Stimulated activated CD4-positive, alpha-beta T cell treated with anti-CD3 and anti-CD28 coated beads, Interleukin-4, amount 100 ng/mL, for 4 hours (primary cell): ENCODE measurements at places on chromosomes 7 and 10.
A peak's percentile ranks its signal among the peaks of the same experiment; 100 is the strongest.

- no peak for DNase-seq
Observed at GRCh38 chr10:51080311-51081006, 6.2 kb downstream of the PRKG1 start.

- no peak for DNase-seq
Observed at GRCh38 chr10:55141892-55142291, 340.9 kb upstream of the PCDH15 start.

- DNase-seq, result no peak
Observed at GRCh38 chr10:34374356-34375045, 440.6 kb downstream of the PARD3 start.

GRCh38 chr7:150875791-150876190 is 23.5 kb downstream of the AOC1 start:
- no peak for DNase-seq

DNA sequence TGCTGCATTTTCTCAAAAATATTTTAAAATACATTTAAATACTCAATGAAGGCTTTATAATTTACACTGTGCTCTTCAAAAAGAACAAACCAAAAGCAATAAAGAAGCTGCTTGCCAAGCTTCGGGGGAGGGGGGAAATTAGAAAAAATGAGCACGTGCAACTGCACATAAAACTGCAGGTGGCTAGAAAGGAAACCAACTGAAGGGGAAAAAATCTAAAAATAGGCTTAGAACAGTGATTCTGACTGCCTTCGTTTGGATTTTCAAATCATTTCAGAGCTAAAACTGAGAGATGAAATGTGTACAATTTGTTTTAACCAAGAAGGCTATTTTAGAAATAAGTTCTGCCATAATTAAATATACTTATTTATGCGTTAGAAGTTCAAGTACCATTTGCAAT is 61.4 kb downstream of the ABI1 start:
- no peak for DNase-seq

DNA sequence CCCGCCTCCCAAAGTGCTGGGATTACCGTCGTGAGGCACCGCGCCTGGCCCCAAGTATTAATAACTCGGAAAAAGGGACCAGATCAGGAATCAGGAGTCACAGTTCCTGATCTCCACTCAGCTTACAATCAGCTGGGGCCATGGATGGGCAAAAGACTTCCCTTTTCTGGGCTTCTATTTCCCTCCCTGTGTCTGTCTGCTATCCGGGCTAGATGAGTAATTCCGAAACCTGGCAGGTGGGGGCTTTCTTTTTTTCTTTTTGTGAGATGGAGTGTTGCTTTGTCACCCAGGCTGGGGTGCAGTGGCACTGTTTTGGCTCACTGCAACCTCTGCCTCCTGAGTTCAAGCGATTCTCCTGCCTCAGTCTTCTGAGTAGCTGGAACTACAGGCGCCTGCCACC is 11.6 kb downstream of the RPS24 start:
- no peak for DNase-seq

- peak; percentile 13 for DNase-seq
Observed at GRCh38 chr7:116671681-116672595, at the start of gene MET. Gene MET (plus strand): TSS chr7:116672196. CDS start chr7:116699085, 26,889 bp downstream.

GRCh38 chr7:128837521-128837921 is 7.3 kb downstream of the FLNC start:
- DNase-seq, result no peak

GRCh38 chr7:19106241-19107080 is 11.0 kb downstream of the TWIST1 start:
- DNase-seq, result no peak

DNA sequence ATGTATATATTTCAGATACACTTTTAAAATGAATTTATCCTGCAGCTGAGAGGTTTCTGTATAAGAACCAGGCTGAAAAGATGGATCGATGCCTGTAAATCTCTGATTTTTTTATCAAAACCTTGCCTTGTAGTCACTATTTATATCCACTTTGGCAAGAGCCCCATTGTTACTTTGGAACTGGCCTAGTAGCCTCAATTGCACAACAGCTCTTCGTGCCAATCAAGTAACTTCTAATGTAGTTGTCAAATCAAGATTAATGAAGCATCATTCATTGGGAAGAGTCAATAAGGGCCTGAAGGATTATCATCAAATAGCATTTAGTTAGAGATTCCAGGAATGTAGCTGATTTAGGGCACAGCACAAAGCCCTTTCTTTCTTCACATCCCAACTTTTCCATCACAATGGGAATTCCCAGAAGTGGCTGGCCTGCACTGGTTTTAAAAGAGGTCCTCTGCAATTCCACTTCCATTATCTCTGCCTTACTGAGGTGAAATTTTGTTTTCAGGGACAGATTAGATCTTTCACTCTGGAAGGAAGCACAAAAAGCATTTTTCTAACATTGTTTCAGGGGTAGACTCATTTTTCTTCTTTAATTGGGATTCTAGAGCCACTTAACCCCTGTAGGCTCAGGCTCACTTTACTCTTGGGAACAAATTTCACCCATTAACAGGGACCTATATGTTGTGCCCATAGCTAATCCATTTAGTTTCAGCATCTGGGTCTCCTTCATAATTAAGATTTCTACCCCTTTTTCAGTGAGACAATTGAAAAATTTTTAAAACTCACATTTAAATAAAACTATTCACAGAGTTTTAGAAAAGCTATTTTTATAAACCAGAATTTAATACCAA is 97.8 kb downstream of the CALCR start:
- no peak for DNase-seq

GRCh38 chr7:46960970-46961369 is 620.9 kb downstream of the TNS3 start:
- DNase-seq, result no peak

DNA sequence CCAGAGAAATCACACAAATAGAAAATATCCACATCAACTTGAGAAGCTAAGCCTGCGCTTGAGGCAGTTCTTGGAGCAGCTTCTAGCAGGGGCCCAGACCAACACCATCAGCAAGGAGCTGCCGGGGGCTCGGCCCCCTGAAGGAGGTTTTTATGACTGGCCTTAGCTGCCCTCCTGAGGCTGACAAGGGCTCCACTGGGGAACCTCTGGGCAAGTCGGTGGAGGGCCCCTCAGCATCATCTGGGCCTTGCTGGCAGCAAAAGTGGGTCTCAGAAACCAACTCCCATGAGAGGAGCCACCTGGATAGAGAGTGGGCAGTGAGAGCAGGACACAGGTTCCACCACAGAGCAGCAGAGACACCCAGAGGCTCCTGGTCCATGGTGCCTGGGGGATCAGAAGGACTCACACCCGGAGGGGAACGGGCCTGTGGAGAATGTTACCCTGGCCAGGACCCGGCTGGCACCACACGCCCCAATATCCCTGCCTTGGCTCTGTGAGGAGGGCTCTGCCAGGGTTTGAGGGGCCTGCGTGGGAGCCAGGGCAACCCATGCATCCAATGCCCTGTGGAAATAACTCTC is 55.9 kb downstream of the NEUROG3 start:
- DNase-seq, result no peak

DNA sequence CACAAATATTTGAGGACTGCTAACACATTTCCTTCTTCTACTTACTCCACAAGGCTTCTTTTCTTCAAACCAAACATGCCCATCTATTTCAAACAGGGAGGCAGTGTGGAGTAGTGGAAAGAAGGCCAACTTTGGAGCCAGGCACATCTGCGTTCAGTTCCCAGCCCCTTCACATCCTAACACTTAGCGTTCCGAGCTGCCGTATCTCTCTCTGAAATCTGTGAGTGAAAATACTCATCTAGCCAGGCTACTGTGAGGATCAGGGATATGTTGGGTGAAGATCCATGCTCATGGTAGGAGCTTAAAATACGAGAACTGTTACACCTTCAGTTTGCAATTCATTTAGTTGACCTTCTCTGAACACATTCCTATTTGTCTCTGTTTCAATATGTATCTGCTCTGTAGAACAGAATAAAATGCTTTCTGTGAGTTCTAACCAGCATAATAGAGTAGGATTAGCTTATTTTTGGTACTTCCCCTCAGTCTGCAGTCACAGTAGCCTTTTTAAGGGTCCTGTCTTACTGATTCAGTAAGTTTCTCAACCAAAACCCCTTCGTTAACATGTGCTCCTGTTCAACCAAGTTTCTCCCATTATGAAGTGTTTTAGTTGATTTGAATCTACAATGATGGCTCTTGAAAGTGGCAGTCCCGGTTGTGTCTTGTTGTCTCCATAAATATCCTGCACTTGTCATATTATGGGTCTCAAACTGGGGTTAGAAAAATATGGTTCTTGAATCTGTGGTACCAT is 3.3 kb upstream of the MEST start:
- DNase-seq, result no peak

GRCh38 chr7:1461646-1462375 is 2.5 kb upstream of the MICALL2 start:
- DNase-seq, result no peak

GRCh38 chr10:1116051-1116450 is 59.9 kb downstream of the WDR37 start:
- DNase-seq, result no peak

DNA sequence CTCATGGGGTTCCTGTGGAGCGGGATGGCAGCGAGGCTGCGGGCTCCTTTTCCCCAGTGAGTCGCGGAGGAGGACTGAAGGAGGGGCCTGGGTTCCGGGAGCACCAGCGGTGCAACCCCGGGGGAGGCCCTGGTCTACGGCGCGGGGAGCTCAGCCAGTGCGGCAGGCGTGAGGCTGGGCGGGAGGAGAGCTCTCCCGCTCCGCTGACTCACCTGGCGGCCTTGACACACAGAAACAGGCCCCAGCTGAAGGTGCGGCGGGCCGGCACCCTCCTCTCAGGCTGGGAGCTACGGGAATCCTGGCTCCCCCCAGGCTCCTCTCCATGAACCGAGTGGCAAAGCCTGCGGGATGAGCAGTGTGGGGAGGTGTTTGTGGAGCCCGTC is 6.8 kb upstream of the NOM1 start:
- no peak for DNase-seq

- no peak for DNase-seq
Observed at GRCh38 chr7:17680943-17681351, 259.3 kb downstream of the SNX13 start.

DNA sequence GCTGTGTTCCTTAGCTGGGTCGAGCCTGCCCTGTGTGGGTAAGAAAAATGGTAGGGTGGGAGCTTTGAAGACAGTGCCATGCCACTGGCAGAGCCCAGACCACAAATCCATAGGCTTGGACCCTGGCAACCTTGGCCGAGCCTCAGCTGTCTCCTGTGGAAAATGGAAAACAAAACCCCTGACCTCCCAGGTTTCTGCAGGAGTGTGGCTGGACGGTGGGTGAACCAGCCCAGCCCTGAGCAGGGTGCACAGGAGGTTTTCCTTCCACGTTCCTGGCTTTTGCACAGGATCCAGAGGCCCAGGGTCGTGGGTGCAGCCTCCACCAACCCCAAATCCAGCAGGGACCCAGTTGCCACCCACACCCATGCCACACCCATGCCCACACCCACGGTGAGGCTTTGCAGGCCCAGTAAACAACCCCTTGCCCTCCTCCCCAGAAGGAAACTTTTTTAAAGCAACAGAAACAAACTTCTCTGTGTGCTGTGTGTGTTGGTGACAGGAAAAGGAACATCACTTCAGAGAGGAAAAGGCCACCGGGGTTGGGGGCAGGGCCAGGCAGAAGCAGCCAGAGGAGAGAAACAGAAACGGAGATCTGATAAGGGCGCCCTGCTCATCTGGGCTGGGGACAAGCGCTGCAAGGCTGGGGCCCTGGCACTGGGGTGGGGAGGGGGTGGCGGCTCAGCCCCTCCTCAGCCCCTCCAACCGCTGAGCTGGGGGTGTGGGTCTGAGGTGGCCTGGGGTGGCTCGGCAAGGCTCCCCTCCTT is 20.7 kb upstream of the ZMIZ1 start:
- peak; percentile 52 for DNase-seq

DNA sequence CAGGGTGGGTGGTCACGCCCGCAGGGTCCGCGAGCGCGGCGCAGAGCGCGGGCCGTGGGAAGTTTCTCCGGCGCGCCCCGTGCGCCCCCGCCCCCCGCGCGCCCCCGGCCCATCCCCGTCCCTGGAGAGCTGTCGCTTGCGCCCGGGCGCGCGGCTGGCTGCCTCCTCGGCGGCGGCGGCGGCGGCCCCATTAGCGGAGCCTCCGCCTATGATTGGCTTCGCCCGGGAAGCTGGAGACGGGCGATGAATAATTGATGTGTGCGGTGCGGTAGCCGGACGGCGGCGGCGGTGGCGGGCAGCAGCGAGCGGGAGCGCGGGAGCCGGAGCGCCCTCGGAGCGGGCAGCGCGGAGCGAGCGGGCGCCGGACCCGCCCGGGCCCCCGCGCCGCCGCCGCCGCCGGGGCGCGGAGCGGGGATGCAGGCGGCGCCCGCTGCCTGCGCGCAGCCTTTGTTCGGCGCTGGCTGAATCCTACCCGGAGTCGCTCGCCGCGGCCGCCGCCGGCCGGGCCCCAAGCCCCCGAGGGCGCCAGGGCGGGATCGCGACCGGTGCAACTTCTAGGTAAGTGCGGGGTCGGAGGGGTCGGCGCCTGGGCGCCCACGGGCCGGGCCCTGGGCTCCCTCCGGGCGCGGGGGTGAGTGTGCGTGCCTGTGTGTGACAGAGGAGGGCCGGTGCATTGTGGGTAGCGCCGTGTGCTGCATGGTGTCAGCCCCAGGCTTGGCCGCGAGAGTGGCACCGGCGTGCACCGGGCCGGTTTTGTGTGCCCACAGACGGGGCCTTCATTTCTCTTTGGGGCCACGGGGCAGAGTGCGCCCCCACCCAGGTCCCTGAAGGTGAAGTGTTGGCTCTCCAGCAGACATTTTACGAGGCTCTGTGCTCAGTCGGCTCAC is 103.8 kb upstream of the PPIF start:
- peak; percentile 62 for DNase-seq

GRCh38 chr7:64871761-64872160 is 31.3 kb upstream of the ZNF273 start:
- DNase-seq, result no peak

DNA sequence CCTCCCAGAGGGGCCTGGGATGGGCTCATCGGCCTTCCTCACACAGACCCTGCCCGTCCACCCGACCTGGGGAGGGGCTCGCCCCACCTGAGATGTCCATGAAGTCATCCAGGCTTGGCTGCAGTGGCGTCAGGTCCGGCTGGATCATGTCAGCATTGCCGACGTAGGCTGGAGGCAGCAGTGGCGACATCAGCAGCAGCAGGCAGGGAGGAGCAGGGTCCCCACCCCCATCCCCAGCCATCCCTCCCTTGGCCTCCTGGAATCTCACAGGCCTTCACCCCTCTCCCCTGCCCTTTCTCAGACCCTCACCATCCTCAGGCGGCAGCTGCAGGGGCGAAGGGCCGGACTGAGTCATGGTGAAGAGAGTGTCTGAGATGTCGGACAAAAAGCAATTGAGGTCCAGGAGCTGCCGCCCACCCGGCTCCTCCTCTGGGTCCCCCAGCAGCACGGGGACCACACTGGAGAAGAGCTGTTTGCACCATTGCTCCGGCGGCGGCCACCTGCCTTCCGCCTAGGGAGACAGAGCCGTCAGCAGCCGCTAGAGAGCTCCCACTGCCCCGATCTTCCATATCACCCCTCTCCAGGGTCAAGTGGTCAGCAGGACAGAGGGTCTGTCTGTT is 18.6 kb downstream of the MLXIPL start:
- no peak for DNase-seq

GRCh38 chr10:88830643-88831268 is 20.9 kb downstream of the ANKRD22 start:
- no peak for DNase-seq

DNA sequence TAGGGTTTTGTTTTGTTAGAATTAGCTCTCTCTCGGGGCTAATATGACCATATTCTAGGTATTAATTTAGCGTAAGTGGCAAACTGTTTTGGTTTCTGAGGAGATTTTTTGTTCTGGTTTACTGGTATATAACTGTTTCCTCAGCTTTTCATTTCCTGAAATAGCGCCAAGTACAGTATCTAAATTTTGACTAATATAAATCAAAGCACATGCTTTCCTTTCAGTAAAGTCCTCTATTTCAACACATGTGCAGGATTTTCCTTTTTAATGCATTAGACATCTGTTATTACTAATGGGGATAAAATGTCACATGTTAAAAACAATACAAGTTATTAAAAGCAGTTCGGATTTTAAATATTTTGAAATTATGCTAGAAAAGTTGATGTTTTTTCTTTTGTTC is 11.3 kb downstream of the FERD3L start:
- DNase-seq, result no peak
